ENCODE measurements at places on chromosomes 4 and X.

- peak; percentile 9 for DNase-seq
Observed at GRCh38 chr4:182449186-182449929, 206.2 kb downstream of the TENM3 start.

DNA sequence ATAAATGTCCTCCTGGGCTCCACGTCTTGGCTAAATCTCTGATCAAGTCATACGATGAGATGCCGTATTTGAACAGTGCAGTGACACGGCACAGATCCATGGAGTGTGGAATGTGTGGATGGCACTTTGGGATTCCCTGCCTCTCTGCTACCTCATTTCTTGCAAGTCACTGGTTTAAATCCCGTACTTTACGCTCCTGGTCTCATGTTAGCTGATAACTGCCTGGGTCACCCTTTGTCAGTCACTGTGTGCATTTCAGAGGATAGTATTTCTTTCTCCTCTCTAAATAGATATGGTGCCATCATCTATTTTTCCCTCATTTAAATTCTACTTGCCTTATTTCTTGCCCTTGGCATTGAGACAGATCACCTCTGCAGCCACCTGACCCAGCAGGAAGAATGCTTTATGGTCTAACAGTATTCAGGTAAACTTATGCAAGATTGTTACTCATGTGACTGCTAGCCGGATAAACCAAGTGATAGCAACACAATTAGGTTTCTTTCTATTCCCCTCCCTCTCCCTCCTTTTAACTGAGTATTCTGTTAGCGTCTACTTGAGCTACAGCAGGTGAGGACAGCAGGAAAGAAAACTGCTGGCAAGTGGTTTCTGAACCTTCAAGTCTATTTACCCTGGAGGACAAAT lies 2.8 kb downstream of the EGF start:
- peak; percentile 37 for DNase-seq

DNA sequence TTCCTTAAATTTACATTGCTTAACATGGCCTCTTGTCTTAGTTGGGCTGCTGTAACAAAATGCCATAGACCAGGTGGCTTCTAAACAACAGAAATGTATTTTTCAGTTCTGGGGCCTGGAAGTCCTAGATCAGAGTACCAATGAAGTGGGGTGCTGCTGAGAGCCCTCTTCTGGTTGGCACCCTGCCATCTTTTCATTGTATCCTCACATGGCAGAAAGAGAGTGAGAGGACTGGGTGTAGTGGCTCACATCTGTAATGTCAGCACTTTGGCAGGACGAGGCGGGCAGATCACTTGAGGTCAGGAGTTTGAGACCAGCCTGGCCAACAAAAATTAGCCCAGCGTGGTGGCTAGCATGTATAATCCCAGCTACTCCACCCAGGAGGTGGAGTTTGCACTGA lies 12.0 kb upstream of the KLB start:
- DNase-seq = no peak

DNA sequence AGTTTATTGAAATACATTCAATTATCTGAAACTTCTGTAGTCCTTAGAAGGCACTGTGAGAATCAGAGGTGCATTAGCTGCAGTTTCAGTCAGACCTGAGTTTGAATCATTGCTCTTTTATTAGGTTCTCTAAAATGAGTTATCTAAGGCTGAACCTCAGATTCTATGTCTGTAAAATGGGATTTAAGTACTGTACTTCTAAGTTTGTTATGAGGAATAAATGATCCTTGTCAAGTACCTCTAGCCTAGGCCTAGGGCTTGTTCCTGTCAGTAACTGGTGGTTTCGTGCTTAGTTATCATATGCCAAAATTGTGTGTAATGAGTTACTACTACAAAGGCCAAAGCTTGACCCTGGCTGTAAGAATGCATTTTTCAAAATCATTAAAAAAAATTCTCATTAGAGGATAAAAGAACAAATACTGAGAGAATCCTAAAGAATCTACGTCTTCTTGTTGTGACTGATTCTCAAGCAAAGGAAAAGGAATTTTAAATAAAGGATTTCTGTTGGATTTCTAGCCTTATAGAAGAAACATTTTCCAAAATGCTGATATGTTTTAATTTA lies 65.8 kb downstream of the SLIT2 start:
- peak; percentile 39 for DNase-seq

- no peak for DNase-seq
Observed at GRCh38 chr4:21655031-21655430, 293.5 kb downstream of the KCNIP4 start.

GRCh38 chr4:132504438-132504837 lies 644.7 kb upstream of the PCDH10 start:
- DNase-seq = no peak

Data from MM.1S (cell line).